ENCODE measurements at places on chromosomes 13 and 19.

GRCh38 chr13:97018029-97018819 is 23.9 kb upstream of the OXGR1 start:
- peak; percentile 29 for DNase-seq

DNA sequence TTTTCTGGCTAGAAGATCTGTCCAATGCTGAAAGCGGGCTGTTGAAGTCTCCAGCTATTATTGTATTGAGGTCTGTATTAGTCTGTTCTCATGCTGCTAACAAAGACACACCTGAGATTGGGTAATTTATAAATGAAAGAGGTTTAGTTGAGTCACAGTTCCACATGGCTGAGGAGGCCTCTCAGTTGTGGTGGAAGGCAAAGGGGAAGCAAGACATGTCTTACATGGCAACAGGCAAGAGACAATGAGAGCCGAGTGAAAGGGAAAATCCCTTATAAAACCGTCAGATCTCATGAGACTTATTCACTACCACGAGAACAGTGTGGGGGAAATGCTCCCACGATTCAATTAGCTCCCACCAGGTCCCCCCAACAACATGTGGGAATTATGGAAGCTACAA is 980.4 kb downstream of the SLITRK5 start:
- DNase-seq: no peak

DNA sequence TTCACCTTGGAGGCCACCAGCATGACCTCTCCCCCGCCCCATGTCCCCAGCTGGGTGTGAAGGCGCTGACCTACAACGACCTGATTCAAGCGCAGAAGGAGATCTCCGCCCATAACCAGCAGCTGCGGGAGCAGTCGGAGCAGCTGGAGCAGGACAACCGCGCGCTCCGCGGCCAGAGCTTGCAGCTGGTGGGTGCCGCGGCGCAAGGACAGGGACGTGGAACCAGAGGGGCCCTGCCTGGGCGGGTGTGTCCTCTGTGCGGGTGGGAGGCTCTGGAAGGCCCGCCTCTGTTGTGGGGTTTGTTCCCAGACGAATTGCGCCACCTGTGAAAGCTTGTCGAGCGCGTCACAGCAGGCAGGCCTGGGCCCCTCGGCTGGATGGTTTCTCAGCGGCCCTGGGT is 22.3 kb downstream of the PLEKHJ1 start:
- DNase-seq: no peak

- no peak for DNase-seq
Measured at GRCh38 chr13:110323172-110323891, 16.2 kb downstream of the COL4A2 start.

GRCh38 chr13:25733001-25733491 is 318.8 kb downstream of the SHISA2 start:
- no peak for DNase-seq

DNA sequence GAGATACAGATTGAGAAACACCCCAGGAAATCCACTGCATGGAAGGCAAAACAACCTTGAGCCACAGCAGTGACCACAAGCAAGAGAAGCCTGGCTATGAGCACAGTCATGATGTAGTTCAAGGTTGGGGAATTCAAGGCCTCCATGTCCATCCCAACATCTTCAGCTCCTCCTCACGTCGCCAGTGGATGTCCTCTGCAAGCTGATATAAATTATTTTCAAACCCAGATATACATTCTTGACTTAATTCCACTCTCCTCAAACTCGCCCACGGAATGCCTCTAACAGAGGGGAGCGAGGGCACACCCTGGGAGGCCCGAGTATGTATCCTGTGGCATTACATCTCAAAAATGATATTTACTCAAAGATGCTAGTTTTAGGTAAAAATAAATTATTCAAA is 105.5 kb downstream of the SHISA2 start:
- DNase-seq: no peak

GRCh38 chr19:2176337-2176994 is 12.7 kb downstream of the DOT1L start:
- no peak for DNase-seq

DNA sequence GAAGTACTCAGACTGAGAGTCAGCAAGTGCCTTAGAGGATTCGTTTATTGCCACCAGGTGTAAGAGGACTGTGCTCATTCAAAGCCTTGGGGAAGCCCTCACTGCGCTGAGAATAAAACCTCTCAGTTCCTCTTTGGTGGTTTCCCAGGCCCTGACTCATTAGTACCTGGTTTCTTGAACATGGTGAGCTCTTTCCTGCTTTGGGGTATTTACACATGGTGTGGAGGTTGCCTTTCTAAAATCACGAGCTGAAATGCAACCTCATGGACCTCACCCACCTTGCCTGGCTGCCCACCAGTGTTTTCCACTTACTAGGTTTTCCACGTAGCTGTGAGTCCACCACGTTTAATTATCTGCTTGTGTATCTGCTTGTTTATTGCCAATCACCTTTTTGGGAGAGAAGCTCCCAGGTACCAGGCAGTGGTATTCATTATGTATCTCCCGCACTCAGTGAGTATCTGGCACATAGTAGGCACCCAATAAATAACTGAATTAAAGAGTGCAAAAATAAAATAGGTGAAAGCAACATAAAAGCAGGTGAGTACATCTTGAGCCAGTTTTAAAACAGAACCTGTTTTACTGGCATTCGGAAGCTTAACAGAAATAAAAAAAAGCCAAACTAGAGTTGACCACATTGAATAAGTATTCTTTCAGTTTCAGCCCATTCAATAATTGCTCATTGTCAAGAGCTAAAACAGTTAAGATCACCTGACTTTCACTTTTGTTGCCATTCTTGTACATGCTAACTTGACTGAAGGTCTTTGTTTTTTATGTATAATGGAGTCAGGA is 533.0 kb downstream of the MYO16 start:
- DNase-seq: no peak

Measured in WTC11 (cell line).